ENCODE measurements at places on chromosomes 1 and 21.

DNA sequence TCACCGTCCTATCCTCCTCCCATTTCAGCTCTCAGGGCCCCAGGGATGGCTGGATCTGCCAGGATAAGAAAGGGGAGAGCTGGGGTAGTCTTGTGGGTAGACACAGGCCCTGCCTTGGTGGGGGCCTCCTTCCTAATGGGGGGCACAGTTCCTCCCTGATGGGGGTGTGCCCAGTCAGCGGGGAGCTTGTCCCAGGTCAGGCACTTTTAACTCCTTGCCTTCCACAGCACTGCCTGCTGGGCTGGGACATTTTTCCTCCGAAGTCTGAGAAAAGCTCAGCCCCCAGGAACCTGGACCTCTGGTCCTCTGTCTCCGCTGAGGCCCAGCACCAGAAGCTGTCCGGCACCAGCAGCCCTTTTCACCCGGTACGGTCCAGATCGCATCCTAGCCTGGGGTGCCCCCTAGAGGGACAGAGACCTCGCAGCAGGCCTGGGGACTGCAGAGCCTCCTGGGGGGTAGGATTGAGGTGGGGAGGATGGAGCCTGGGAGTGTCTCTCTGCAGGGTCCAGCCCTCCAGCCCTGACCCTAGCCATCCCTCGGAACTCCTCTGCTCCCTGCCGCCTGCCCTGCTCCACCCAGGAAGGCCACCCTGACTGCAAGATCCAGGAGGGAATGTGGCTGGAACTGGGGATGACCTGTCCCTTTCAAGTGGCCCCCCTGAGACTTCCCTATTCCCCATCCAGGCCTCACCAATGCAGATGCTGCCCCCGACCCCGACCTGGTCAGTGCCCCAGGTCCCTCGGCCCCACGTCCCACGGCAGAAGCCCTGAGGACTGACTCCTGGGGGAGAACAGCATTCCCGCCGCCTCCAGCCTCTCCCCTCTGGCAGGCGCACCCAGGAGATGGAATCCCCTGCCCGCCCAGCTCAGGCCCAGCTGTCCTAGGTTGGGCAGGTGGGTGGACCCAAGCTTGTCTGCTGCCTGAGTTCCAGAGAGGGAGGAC, 12.0 kb downstream of the MIIP start:
- DNase-seq: no peak

DNA sequence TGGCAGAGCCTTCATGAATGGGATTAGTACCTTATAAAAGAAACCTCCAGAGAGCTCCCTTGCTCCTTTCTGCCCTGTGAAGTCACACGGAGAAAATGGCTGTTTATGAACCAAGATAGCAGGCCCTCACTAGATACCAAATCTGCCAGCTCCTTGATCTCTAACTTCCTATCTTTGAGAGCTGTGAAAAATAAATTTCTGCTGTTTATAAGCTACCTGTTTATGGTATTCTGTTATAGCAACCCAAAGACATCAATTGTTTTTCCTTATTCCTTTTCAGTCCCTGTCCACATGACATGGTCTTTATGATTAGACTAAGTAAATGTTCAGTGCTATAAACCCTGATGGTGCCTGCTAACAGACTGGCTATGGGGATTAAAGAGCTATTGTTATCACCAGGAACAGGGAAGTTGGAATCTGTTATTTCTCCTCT, 9.7 kb upstream of the STIL start:
- DNase-seq: no peak

- no peak for DNase-seq
Measured at GRCh38 chr1:117290890-117291289, 76.4 kb upstream of the MAN1A2 start.

GRCh38 chr1:42146626-42147320, 6.4 kb upstream of the GUCA2B start:
- DNase-seq: peak; percentile 57

- DNase-seq: no peak
Measured at GRCh38 chr1:247326411-247327130, 5.1 kb downstream of the ZNF496 start.

DNA sequence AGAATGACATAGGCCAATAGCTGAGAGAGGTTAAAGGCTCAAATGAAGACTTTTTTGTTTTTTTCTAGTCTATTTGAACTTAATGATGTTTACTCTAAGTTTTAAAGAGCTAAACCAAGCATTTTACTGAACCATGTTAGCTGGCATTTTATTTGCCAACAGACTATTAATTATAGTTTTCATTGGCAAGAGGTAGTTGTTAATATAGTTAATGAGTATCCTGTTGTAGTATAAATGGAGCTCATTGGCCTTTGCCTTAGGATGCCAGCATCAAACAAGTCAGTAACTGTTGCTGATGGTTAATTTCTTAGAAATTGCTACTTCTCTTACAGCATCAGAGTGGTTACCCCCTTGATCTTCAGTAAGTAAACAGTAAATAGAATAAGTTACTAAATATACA, 339.0 kb upstream of the B3GALT2 start:
- DNase-seq: no peak

DNA sequence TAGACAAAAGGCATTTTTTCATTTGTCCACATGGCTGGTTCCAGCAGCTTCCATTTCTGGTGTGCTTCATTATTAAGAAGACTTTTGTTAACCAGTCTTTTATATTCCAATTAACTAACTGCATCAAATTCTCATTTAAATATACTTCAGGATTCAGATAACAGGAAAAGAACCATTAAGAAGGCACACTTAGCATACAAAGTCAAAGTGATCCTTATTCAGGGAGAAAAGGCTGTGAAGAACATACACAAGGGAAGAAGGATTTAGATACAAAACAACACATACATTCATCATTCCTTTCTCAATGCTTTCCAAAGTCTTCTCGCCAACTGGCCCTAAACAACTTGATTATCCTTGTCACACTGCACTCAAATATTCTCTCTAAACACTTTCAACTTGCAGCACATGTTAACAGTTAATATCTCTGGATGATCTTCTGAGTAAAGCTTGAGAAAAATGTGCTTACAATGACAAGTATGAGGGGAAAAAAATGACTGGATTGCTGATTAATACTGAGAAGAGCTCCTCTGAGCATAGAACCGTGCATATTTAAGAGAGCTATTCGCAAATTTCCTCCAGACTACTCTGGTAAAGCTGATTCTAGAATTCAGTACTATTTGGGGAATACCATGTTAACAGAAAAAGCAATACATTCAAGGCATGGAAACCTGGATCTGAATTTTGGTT, 225.2 kb upstream of the TNR start:
- DNase-seq: no peak

DNA sequence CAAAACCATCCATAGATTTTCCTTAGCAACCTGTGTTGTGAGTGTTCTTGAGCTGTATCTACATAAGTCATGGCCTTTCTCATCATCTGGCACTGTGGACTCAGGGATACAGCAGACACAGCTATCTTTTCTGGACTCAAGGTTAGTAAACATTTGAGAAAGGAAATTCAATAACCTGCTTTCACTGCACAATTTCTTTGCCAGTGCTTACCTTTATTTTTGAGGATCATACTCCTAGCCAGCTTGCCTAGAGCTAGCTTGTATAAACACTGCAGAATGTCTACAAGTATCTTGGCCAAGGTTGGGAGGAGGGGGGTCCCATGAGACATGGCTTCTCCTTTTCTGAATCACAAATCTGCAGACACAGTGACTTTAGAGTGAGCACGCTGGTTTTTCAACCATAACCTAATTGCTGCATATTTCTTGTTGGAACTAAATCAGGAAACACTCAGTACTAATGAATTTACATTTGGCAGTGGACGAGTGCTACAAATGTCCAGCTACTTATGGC, 27.2 kb downstream of the ADAMTS5 start:
- DNase-seq: no peak

DNA sequence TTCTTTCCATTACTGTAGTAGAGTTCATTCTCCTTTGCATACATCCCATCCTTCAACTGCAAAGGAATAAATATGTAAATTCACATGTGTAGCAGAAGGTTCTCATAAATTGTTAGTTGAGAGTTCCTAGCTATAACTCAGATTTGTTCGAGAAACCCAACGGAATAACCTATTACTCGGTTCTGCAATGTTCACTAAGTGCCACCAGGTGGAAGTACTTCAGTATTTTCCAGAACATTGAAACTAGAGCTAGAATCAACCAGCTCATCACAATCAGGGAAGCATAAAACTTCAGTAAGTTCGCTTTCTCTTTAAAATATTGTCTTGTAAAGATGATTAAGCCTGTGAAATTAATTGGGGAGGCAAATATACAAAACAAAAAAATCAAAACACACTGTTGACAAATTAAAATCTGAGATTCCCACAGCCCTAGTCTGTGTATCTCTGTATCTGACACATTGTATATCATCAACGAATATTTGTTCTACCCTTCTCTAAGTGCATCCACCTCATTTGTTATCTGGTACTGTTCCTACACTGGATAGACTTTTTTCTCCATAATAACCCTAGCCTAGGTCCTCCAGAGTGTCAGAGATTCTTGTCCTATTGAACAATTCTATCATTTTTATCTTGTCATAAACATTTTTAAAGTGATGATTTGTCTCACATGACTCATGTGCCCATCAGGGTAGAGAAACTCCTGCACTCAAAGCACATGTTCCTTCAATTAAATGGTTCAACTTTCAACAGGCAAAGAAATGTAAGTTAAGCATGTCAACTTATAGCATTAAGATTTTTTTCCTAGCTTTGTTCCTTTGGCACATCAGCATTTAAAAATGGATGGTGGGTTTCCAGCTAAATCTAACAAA, 31.9 kb downstream of the MROH9 start:
- no peak for DNase-seq

GRCh38 chr1:8727809-8728213, 89.6 kb downstream of the RERE start:
- no peak for DNase-seq

Data from activated T-cell treated with anti-CD3 and anti-CD28 coated beads for 24 hours (primary cell).